ENCODE measurements at places on chromosomes 1 and 21.

GRCh38 chr1:16915627-16915973 lies 6.1 kb upstream of the CROCC start:
- no peak for DNase-seq

DNA sequence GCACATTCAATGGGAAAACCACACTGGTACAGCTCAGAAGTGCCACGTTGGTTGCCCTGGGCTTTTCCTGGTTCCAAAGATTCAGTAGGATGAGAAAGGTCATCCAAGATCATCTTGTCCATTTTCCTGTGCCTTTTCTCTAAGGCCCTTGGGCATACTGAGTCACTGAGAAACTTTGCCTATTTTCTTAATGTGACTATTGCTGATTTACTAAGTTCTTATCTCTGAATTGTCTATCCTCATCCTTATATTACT lies 57.2 kb upstream of the HSD17B7 start:
- no peak for DNase-seq

DNA sequence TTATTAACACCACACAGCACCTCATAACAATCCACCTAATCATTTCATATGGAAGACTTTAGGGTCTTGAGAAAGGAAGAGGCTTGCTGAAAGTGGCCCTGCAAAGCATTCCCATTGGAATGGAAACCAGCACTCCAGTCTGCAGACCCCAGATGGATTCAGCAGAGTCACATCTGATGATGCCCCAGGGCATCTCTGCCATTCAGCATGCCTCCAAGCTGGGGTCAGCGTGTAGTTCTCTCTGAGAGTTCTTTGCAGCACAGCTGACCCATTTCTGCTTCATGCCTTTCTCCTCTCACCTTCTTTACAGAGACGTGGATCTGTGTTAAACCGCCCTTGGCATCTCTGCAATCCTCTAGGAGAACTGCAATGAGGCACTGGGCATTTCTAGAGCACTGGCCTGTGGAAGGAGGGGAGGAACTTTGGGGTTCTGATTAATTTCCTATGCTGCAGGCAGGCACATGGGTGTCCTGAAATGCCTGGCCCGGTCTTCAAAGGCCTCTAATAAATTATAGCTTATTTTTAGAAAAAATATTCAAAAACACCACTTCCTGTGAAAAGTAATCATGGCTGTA lies 2.6 kb upstream of the LUZP1 start:
- no peak for DNase-seq

DNA sequence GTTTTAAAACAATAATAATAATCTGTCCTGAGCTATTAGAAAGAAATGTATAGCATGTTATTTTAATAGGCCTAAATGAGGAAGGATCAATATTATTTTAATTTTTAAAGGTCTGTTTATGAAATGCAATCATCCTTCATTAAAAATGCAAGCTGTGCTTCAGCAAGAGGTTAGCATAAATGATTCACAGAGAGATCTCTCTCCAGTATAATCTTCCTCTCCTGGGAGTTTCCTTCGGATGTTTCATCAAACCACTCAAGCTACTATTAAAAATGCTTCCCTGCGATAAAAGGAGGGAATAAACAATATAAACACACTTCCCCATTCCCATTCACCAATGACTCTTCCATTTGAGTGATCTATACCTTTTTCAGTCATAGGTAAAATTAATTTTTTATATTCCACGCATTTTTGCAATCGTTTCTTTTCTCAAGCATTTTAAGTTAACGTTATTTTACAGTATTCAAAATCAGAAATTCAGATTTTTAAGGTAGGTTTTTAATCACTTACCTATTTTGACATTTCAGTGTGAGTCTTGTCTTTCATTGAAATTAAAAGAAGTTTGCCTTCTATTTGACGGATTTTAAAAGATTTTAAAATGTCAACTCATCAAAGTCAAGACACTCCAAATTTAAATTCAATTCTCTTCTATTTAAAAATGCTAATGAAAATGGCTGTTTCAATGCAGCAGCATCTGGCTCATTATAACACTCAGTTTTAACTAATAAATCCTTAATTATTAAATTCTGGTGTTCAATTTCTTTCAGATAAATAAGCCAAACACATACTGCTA lies 64.3 kb downstream of the RERE start:
- no peak for DNase-seq

- DNase-seq, result no peak
Measured at GRCh38 chr1:199447906-199448305, 579.6 kb upstream of the NR5A2 start.

GRCh38 chr1:29653034-29653810 lies 416.9 kb downstream of the PTPRU start:
- no peak for DNase-seq

GRCh38 chr1:151166505-151166956 lies 587 bp downstream of the SCNM1 start:
- no peak for DNase-seq

DNA sequence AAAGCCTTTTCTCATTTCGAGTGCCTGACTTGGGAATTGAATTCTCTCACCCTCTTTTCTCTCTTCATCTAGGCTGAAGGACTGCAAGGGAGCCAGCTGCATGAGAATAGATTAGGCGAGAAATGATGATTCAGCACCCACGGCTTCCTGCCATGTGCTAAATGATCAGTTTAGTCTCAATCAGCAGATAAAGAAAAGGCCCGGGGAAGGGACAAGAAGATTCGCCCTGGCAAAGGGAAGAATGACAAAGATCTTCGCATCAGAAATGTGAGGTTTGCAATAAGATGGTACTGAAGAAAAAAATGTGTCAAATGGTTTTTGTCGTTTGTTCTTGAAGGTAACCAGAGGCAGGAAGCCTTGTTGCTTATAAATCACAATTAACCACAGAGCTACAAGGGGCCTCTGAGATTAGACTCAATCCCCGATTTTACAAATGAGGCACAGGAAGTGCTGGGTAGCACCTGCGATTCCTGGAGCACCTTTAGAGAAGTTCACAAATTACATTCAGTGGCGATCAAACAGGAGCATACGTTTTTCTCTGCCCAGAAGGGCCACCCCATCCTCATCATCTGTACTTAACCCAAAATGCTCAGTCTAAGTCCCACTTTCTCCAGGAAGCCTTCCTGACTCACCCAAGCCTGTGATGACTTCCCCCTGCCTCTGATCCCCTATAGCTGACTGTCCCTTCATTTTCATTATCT lies 183.4 kb downstream of the ZNF281 start:
- no peak for DNase-seq

- DNase-seq, result no peak
Measured at GRCh38 chr1:228530951-228531731, 44.0 kb downstream of the RNF187 start.

DNA sequence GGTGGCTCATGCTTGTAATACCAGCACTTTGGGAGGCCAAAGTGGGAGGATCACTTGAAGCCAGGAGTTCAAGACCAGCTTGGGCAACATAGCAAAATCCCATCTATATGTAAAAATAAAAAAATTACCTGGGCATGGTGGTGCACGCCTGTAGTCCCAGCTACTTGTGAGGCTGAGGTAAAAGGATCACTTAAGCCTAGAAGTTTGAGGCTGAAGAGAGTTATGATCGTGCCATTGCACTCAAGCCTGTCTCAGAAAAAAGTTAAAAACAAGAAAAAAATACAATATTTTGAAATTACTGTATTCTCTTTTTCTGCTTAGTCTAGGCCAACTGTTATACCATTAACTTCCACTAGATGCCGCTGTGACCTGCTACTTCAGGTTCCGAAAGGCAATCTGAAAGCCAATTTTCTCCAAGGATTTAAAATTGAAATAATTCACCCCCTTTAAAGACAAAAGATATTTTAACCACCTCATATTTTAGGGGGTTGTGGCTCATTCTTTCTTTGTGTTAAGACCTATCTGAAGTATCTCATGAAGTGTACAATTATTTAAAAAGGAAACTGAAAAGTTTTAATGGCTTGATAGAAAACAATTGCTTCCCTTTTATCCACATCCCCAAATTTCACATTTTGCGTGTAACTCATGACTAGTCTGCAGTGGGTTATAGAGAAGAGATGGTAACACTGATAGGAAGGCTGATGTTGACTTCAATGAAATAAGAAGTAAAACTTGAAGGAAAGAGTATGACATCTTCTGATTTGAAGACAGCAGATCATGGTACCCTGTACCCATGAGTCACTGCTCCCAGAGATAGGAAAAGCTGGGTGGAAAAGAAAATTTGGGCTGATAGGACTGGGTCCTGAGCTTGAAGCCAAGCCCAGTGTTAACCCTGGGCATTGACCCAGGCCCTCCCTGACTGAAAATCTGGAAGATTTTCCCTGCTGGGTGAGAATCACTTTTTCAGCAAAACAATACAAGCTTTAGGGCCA lies 24.4 kb upstream of the CLDN14 start:
- no peak for DNase-seq

DNA sequence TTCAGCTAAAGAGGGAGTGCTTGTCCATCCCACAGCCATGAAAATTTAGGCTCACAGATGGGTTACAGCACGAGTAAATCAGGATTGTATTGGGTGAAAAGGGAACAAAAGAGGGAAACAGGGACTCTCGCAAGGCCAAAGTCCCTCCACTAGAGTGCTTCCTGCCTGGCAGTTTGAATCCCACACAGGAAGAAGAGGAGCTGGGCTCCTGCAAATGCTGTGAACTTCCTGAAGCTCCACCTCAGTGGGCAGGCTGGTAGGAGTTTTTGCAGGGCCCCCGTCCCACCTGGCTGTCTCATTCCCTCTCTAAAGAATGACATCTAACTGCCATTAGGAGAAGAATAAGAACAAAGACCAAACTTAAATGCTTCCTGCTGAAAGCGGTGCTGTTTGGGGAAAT lies 712.0 kb upstream of the PRMT6 start:
- DNase-seq, result no peak

- no peak for DNase-seq
Measured at GRCh38 chr1:50989694-50990093, 19.6 kb downstream of the CDKN2C start.

GRCh38 chr1:27787895-27788294 lies 14.9 kb downstream of the STX12 start:
- no peak for DNase-seq

DNA sequence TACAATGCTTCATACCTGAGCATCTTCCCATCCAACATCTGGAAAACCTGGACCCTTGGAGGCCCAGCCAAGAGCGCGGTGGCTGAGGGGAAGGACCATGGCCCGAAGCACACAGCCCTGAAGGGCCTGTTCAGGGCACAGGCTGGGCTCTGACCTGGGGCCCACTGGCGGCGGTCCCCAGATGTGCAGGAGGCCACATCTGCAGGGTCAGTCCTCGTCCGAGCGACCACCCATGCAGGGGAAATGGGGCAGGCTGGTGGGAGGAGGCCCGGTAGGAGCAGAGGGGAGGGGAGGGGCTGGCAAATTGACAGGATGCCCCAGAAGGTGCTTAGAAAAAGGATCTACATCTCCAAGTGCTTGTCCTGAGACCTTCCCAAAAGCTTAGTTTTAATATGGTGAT lies 59.9 kb downstream of the DISP3 start:
- DNase-seq, result no peak

- DNase-seq, result no peak
Measured at GRCh38 chr1:230288641-230289349, 137.3 kb downstream of the PGBD5 start.

- DNase-seq, result no peak
Measured at GRCh38 chr1:24248859-24249258, 61.8 kb upstream of the IFNLR1 start.

DNA sequence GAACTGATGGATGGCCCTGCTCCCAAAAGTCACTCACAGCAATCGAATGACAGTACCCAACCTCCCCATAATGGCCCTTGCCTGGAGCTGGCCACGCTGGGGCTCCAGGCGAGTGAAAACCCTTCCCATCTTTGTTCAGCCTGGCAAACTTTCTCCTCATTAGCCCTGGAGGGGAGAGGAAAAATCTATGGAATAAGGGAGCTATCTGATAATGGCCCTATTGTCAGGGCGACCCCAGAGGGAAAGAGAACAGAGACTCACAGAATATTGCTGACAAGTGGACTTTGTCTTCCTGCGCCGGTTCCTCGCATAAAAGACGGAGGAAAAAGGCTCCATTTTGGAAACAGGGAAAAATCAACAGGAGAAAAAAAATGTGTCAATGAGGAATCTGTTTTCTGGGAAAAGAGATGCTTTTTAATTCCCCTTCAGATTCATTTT lies 13.0 kb upstream of the ARHGEF16 start:
- no peak for DNase-seq

GRCh38 chr1:64892576-64893573 lies 73.5 kb downstream of the JAK1 start:
- no peak for DNase-seq

DNA sequence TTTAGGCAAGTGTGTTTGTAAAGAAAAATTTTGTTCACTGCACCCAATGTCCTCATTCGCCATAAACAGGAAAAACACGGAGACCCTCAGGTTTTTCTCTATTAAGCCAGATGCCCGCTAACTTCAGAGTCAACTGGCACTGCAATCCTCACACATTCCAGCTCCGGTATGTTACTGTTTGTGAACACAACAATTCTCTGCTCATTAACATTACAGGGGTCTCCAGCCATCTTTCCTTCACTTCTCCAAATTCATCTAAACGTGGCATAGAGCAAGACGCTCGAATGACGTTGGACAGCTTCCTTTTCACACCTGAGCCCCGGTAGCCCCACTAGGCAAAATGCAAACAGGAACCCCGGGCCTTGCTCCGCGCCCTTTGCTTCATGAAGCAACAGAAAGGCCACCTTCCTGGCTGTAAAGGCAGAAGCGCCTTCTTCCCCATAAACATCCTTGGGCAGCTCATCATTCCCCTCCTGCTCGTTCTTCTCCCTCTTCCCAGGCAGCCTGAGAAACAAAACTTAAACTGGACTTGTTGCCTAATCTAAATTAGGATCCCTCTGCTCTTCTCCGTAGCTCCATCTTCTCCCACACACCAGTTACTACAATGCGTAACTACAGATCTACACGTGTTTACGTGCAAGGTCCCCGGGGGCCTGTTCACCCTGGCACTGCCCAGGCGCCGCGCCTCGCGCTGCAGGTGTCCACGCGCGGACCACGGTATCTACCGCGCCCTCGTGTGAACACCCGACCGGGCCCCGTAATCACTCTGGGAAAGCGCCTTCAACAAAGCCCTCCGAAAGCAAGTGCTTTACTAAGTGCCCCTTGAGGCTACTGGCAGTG lies 1.2 kb downstream of the LBR start:
- peak; percentile 10 for DNase-seq

GRCh38 chr1:98426092-98426491 lies 235.4 kb upstream of the SNX7 start:
- DNase-seq, result no peak

GRCh38 chr1:105636052-105636451 lies 1420.4 kb upstream of the PRMT6 start:
- DNase-seq, result no peak

DNA sequence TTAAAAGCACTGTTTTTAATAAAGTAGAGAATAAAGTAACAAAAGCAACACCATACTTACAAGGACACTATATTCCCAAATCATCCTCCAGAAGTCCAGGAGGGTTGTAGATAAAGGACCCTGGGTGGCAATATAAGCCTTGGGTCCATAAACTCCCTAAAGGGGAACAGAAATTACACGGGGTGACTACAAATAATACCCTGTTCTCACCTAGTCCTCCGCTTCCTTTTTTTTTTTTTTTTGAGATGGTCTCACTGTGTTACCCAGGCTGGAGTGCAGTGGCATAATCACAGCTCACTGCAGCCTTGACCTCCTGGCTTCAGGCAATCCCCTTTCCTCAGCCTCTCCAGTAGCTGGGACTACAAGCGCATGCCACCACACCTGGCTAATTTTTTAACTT lies 13.1 kb downstream of the PTPN22 start:
- DNase-seq, result no peak

- DNase-seq, result no peak
Measured at GRCh38 chr1:207316622-207317391, 4.7 kb upstream of the CD55 start.

- DNase-seq, result no peak
Measured at GRCh38 chr1:7562729-7563605, 208.1 kb upstream of the VAMP3 start.

- no peak for DNase-seq
Measured at GRCh38 chr1:48741380-48741779, 35.3 kb downstream of the BEND5 start.
